ENCODE measurements at places on chromosomes 4 and X.
A peak's percentile ranks its signal among the peaks of the same experiment; 100 is the strongest.

GRCh38 chr4:2725380-2725779, 30.8 kb downstream of the TNIP2 start:
- DNase-seq: no peak

DNA sequence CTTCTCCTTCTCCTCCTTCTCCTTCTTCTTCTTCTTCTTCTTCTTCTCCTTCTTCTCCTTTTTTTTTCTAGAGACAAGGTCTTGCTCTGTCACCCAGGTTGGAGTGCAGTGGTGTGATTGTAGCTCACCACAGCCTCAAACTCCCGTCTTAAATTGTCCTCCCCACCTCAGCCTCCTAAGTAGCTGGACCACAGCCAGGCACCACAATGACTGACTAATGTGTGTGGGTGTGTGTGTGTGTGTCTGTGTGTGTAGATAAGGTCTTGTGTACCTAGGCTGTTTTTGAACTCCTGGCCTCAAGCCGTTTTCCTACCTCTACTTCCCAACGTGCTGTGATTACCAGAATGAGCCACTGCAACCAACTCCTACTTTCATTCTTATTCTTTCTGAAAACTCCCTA, 390.9 kb downstream of the ADAM29 start:
- no peak for DNase-seq

DNA sequence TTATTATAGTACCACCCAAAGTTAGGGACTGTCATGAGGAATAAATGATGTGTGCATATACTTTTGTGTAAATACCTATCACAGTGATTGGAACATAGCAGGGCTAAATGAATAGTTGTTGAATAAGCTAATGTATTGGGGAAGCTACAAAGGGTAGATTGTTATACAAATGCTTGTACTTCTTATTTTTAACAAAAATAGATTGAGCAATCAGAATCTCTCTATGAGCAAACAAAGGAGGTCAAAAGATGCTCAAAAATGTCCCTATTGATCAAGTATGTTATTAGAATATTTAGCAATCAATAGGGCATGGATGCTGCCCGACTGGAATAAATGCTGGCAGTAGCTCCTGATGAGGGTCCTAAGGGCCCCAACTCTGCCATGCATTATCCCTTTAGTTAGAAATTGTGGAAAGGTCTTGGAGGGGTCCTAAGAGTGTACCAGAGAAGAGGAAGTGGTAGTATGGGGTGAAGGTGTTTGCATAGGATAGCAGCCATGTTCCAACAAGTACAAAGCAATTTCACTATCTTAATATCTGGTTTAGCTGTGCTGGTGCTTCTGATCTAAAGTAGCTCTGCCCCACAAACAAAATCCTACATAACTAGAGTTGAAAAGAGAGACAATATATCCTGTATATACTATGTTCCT, 33.1 kb upstream of the TAPT1 start:
- no peak for DNase-seq

GRCh38 chrX:2696698-2697215, 5.7 kb downstream of the CD99 start:
- peak; percentile 96 for DNase-seq

DNA sequence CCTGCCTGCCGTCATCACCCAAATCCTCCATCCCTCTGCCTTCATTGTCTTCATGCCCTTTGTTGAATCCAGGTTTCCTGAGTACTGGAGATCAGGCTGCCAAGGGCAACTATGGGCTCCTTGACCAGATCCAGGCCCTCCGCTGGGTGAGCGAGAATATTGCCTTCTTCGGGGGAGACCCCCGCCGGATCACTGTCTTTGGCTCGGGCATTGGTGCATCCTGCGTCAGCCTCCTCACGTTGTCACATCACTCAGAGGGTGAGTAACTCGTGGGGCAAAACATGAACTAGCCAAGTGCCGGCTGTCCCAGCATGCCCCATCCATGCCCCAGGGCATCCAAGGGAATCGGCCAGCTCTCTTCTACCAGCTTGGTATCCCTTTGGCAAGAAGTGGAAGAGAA, 19.4 kb downstream of the NLGN3 start:
- no peak for DNase-seq

GRCh38 chr4:2044119-2044485, 15.0 kb upstream of the NAT8L start:
- no peak for DNase-seq

GRCh38 chrX:21408307-21408706, 34.1 kb downstream of the CNKSR2 start:
- DNase-seq: no peak

DNA sequence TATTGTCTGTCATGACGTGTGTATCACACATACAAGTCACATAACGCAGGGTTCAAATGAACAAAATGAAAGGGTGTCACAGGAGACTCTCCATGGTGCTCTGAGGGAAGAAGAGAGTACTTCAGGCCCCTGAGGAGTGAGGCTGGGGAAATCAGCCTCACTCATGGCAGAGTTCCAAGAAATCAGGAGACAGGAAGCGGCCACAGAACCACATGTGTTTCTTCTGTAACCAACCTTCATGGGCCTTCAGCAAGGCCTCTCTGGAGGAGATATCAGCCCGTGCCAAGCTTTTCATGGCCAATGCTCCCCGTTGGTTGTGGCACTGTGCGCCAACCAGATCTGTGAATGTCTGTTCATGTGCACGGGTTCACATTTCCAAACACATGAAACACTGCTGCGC, 76.0 kb downstream of the NAT8L start:
- DNase-seq: peak; percentile 12

GRCh38 chr4:2246384-2247127, 4.6 kb upstream of the HAUS3 start:
- DNase-seq: no peak

DNA sequence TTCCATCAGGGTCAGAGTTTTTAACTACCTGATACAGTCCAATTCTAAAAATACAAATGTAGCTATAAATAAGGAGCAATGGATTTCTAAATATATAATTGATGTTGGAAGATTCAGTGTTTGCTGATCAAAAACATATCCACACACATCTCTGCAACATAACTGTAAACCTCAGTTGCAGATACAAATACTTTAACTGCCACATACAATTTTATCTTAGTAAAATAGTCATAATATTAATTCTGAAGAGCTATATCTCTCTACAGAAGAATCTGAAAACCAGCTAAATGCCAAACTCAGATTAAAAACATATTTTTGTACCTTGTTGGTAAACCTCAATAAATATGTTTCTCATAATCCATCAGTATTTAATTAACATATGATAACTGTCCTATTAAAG, 674.3 kb upstream of the INTU start:
- DNase-seq: no peak

DNA sequence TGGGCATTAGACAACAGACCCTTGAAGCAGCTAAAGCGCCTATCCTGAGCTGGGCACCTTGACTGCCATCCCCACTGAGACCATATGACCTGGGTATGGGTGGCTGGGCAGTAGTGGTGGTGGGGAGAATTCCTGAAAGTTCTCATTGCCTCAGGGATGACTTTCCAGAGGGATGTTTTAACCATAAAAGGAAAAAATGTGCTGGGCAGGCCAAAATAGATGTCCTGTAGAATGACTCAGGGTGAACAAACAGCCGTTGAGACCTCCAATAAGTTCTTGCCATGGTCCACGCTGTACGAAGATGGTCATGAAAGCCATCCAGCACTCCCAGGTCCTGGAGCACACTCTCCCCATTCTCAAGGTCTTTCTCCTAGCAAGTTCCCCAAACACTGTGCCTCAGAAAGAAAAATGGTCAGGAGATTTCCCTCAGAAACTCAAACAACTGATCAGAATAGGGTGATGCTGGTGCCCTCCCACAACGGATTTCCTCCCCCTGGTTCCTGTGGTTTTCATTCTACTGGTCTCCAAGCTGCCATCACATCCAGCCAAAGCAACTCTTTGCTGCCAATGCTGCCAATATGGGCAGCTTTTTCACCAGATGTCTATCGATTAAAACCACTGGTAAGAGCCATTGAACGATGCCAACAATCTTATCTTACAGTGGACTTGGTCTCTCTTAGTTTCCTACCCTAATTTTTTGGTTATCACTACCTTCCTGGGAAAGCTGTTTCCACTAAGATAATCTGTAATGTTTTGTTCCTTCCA, 11.2 kb downstream of the CDKN2AIP start:
- DNase-seq: no peak

DNA sequence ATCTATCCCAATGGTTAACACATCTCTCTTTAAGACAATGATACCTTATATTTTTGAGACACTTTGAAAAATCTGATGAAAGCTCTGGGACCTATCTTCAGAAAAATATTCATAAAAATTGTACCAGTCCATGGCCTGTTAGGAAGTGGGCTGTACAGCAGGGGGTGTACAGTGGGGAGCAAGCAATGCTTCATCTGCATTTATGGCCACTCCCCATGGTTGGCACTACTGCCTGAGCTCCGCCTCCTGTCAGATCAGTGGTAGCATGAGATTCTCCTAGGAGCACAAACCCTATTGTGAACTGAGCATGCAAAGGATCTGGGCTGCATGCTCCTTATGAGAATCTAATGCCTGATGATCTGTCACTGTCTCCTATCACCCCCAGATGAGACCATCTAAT, 42.6 kb downstream of the C4orf51 start:
- DNase-seq: no peak

- no peak for DNase-seq
Measured at GRCh38 chrX:10414156-10414824, 206.1 kb downstream of the MID1 start.

DNA sequence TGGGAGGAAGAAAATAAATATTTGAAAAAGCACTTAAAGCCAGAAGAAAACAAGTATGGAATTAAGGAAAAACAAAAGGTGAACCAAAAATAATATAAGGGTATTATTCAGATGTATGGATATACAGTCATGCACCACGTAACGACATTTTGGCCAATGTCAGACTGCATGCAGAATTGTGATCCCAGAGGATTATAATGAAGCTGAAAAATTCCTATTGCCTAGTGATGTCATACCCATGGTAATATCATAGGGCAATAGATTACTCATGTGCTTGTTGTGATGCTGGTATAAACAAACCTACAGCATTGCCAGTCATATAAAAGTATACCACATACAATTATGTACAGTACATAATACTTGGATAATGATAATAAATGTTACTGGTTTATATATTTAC, 20.9 kb downstream of the GLRA3 start:
- DNase-seq: no peak

- no peak for DNase-seq
Measured at GRCh38 chr4:30450474-30450873, 269.7 kb upstream of the PCDH7 start.

- DNase-seq: no peak
Measured at GRCh38 chrX:137999552-137999951, 433.6 kb downstream of the ZIC3 start.

- no peak for DNase-seq
Measured at GRCh38 chrX:43734444-43734843, 78.3 kb downstream of the MAOA start.

DNA sequence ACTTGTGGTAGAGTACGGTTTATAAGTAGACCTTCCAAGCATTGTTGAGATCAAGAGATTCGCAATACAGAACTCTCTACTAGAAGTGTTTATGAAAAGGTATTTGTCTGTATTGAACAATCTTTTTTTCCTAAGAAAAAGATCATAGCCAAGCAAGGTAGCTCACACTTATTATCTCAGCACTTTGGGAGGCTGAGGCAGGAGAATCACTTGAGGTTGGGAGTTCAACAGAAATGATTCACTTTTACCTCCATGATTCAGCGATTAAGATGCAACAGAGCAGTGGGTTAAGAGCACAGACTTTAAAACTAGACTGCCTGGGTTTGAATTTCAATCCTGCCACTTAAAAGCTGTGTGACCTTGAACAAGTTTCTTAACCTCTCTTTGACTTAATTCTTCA, 74.3 kb downstream of the TMEM156 start:
- DNase-seq: no peak

GRCh38 chrX:108025954-108026600, 18.8 kb upstream of the VSIG1 start:
- no peak for DNase-seq

DNA sequence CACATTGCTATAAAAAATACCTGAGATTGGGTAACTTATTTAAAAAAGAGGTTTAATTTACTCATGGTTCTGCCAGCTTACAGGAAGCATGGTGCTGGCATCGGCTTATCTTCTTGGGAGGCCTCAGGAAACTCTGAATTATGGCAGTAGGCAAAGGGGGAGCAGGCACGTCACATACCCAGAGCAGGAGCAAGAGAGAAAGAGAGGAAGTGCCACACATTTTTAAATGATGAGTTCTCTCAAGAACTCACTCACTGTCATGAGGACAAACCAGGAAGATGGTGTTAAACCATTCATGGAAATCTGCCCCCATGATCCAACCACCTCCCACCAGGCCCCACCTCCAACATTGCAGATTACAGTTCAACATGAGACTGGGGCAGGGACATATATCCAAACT, 10.0 kb upstream of the AFF1 start:
- peak; percentile 78 for DNase-seq

- peak; percentile 25 for DNase-seq
Measured at GRCh38 chr4:81180916-81181315, 34.1 kb downstream of the PRKG2 start.

- DNase-seq: no peak
Measured at GRCh38 chrX:79601341-79602131, 234.4 kb upstream of the ITM2A start.

DNA sequence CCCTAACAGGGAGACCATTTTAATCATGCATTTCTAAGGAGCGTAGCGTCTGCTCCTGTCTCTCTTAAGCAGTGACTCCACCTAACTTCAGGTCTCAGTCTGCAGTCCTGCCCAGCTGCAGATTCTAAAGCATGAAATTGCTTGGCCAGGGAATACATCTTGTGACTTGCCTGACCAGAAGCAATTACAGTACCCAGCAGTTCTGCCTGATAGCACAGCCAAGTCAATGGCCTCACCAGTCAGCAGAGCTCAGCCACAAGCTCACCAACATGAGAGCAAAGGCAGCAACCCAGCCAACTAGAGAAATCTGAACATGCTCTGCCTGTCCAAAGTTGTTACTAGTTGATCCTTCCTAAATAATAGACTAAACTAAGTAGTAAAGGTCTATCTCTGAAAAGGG, 2011.9 kb upstream of the PCDH10 start:
- DNase-seq: no peak

GRCh38 chr4:39521253-39521919, 5.9 kb downstream of the UGDH start:
- peak; percentile 88 for DNase-seq

DNA sequence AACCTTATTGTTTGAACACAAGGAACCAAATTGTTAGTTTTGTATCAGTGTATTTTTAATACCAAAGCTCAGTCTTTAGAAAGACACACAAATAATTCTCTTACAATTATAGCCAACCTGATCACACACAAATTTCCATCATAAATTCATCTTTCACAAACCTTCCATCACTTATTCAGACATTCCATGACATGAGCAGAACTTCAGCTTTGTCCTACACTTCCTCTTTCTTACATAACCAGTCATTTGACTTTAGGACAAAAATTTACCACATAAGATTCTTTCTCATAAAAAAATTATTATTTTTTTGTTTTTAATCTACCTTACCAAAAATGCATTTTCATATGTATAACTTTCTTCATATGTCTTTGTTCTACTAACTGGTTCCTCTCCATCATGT, 312.2 kb downstream of the GALNTL6 start:
- no peak for DNase-seq

All from GM23248 (cell line).